Purkinje cell (primary cell): ENCODE measurements at places on chromosomes 11 and 22. TPM values are rescaled to one million over a fixed set of nuclear protein-coding genes. Genes with fewer than 3 reads are reported as not detected.

CASP4 gene
- 1.3 and 4.1 TPM in 2 replicates for polyA plus RNA-seq

RCOR2 gene
- polyA plus RNA-seq, result not detected in 2 replicates

BIRC2 gene
- 26.8 and 27.7 TPM in 2 replicates for polyA plus RNA-seq

SAA1 gene
- not detected in 2 replicates for polyA plus RNA-seq

VPS37C gene
- polyA plus RNA-seq, result 1.6 and 1.7 TPM in 2 replicates

APOL1 gene
- 0.17 TPM in 1 of 2 replicates, not detected in the other for polyA plus RNA-seq

CCDC82 gene
- 30.0 and 39.3 TPM in 2 replicates for polyA plus RNA-seq

CNGA4 gene
- polyA plus RNA-seq, result not detected in 2 replicates

UPK3A gene
- polyA plus RNA-seq, result not detected in 2 replicates

POU2F3 gene
- polyA plus RNA-seq, result not detected in 2 replicates

PRODH gene
- polyA plus RNA-seq, result not detected in 2 replicates

TSGA10IP gene
- polyA plus RNA-seq, result 0.73 TPM in 1 of 2 replicates, not detected in the other

HMGXB4 gene
- polyA plus RNA-seq, result 15.2 and 25.1 TPM in 2 replicates

PANX2 gene
- 0.11 and 0.43 TPM in 2 replicates for polyA plus RNA-seq

MAJIN gene
- polyA plus RNA-seq, result 3.6 and 3.8 TPM in 2 replicates

RIMBP3C gene
- polyA plus RNA-seq, result not detected in 2 replicates

PLAAT4 gene
- 3.6 and 4.5 TPM in 2 replicates for polyA plus RNA-seq

ZNF215 gene
- 6.3 and 9.3 TPM in 2 replicates for polyA plus RNA-seq

CADM1 gene
- polyA plus RNA-seq, result 29.9 and 48.1 TPM in 2 replicates

KCNA4 gene
- polyA plus RNA-seq, result 0.31 TPM in 1 of 2 replicates, not detected in the other

MEI1 gene
- polyA plus RNA-seq, result 7.7 and 7.9 TPM in 2 replicates

RAC2 gene
- not detected in 2 replicates for polyA plus RNA-seq
